GM12864 (cell line): ENCODE measurements at places on chromosomes 5 and 9.

GRCh38 chr9:347667-348292 lies 133.1 kb downstream of the DOCK8 start:
- DNase-seq = no peak

GRCh38 chr9:110282018-110282738 lies 25.9 kb upstream of the TXN start:
- no peak for DNase-seq

- DNase-seq = peak; percentile 84
Observed at GRCh38 chr9:123318202-123318601, 37.8 kb upstream of the CRB2 start.

DNA sequence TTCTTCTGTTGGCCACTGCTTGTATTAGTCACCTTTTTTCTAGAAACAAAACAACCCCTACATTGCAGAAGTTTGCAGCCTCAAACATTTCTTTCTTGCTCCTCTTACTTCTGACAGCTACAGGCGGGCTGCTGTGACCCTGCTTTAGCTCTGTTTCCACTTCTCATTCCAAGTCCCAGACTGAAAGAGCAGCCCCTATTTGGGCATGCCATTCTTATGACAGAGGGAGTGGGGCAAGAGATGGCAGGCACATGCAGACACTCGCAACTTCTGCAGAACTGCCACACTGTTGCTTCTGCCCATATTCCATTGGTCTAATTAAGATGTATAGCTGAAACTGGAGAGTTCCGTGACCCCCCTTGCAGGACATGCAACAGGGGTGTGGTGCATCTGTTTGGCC lies 19.6 kb upstream of the RPS23 start:
- DNase-seq = no peak

- DNase-seq = no peak
Observed at GRCh38 chr5:137069358-137069757, 429.8 kb downstream of the SPOCK1 start.

DNA sequence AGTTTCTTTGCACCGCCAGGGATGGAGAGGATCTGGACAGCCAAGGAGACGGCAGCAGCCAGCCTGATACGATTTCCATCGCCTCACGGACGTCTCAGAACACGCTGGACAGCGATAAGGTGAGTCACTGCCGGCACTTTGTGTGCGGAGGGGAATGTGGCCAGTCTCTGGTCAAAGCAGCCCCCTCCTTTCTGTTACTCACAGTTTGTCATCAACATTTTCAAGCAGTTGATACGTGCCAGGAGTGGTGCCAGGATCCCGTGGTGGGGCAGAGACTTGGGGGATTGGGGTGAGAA lies 175.1 kb upstream of the OTULINL start:
- no peak for DNase-seq
